ENCODE measurements at places on chromosomes 16 and 17.

GRCh38 chr16:10373556-10373955, 12.3 kb upstream of the ATF7IP2 start:
- no peak for DNase-seq

DNA sequence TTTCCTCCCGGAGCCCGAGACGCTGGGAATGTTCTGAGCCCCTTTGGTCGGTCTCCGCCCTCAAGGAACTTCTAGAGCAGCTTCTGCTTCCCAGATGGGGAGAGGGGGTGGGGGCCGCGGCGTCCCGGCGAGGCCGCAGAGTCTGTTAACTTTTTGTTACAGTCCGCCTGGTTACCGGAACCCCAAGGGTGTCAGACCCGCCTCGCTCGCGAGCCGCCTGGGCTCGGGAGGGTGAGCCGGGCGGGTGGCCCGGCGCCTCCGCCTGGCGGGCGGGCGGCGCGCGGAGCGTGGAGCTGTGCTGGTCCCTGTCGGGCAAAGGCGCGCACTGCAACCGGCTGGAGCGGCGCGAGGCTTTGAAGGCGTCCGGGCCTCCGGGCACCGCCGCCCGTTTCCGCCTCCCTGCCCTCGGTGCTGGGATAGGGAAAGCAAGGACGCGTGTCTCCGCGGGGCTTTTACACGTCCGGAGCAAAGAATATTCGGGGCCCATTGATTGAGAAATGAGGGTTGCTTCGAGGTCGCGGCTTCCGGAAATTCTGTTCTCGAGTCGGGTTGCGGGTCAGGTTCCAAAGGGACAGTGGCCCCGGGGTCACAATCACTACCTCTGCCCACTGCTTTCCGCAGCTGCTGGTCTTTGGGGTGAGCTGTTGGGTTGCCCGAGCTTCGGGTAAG, 1.7 kb downstream of the HS3ST3B1 start:
- DNase-seq: no peak

- no peak for DNase-seq
These were observed at the start of gene RNF135 for GRCh38 chr17:30970831-30971567. RNF135 (plus strand) TSS chr17:30971039; CDS start chr17:30971074, 35 bp downstream.

DNA sequence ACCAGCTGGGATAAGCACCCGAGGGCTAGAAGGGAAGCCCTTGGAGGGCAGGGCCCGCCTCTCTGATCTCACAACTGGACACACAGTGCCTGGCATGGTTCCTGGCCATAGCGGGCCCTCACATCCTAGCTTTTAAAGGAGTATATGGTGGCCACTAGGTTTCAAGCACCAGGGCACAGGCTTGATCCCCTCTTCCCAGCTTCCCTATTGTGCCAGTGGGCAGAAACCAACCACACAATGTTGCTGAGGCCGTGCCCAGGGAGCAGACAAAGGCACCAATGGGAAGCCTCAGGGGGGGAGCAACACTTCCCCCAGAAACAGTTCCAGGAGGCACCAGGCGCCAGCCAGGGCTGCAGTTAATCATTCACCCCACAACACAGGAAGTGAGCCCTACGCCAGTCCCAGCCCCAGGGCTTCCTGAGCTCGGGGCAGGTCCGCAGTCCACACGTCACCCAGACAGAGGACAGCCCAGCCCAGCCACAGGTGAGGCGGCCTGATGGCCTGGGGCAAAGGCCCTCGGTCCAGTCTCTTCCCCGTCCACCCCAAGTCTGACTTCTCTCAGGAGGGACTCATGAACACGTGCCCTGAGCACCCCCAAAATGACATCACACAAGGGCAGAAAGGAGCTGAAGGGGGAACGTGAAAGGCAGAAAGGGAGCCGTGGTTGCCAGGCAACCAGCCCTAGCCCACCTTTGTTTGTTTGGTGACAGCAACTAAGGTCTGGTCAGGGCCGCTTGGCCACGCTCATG, 12.8 kb downstream of the SMIM5 start:
- no peak for DNase-seq
